ENCODE measurements at places on chromosomes 4 and X.

- DNase-seq: no peak
These were observed 241.5 kb downstream of the COX18 start for GRCh38 chr4:72827968-72828367.

GRCh38 chrX:1852082-1852481 lies 237.2 kb downstream of the ASMT start:
- no peak for DNase-seq

- no peak for DNase-seq
These were observed 573.8 kb downstream of the KCNIP4 start for GRCh38 chr4:21374641-21375368.

DNA sequence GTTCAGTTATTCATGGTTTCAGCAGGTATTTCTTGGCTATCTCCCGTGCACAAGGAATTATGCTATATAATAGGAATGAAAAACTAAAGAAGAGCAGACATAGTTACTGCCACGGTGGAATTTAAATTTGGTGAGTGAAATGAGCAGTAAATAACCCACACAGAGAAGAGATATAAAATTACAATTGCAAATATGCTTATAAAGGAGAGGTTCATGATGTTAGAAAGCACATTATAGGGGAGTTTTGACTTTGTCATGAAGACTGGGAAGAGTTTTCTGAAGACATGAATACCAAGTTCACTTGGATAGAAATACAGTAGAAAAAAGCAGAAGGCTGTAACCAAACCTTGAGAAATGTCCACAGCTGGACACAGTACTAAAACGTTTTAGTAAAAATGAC lies 712.0 kb upstream of the AADAT start:
- no peak for DNase-seq

- no peak for DNase-seq
These were observed 118.4 kb downstream of the AFF1 start for GRCh38 chr4:87053176-87053658.

DNA sequence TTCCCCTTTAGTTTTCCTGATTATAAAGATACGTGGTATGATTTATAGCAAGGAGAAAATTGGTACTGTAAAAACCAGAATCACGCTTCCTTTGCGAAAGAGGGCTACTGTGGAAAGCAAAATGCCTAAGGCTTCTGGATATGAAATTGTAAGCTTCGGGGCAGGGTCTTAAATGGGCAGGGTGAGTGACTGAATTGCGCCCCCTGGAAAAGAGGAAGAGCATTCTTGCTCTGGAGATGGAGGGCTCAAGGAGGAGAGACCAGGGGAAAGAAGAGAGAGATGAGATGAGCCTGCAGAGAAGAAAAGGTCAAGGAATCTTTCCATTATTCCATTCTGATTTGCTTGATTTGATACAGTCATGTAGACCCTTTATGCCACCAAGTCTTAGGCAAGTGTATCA lies 13.1 kb upstream of the ETNPPL start:
- DNase-seq: no peak

GRCh38 chr4:100841911-100842310 lies 324.1 kb upstream of the EMCN start:
- no peak for DNase-seq

DNA sequence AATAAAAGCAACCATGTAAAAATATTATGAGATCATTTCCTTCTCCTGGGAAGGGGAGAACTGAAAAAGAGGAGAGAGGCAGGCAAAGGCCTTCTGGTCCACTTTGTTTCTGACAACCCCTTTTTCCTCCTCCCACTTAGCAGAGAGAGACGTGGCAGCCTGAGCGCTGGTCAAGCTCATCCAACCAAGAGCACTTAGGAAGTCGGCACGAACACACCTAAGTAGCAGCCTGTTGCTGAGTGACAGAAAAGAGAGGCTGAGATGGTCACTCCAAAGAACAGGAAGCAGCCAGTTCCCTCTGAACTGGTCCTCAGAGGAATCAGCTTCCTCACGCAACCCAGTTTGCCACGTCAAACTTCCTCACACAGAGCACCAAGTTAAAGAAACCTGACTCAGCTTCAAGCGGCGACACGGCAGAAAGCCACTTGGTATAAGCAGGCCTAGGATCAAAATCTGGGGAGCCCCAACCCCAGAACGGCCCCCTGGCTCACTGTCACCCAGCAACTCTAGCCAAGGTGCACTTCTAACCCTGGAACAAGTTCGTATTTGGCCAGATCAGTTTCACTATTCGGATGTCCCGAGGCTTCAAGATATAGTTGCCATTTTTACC lies 861 bp downstream of the SEC24D start:
- DNase-seq: peak; percentile 66

DNA sequence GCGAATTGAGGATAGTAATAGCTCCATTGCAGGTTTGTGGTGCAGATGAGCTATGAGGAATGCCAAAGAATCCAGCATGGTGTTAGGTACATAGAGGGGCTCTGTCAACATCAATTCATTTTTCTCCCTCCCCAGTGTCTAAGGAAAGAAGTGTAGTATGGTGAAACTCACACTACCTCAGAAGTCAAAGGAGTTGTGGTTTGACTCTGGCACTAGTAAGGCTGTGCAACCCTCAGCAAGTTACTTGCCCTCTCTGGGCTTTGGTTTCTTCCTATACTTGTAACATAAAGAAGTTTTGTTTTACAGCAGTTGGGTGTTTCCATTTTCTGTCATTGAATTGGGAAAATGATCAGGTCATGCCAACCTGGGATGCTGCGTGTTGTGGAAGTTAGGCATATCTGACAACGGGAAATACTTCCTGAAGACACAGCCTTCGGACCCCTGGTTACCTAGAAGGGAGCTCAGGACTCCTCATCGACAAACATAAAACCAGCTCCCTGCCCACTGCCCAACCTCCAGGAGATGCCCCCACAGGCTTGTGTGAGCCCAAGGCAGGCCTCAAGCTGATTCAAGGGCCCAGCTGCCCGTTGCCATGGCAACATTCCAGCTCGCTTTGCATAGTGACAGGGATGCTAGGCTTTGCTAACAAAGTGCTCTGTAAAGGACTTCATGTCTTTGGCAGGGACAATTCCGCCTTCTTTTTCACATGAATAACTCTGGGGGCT lies 71.4 kb downstream of the RTL5 start:
- peak; percentile 75 for DNase-seq

- DNase-seq: no peak
These were observed 250.7 kb upstream of the ZFP42 start for GRCh38 chr4:187744911-187745310.

DNA sequence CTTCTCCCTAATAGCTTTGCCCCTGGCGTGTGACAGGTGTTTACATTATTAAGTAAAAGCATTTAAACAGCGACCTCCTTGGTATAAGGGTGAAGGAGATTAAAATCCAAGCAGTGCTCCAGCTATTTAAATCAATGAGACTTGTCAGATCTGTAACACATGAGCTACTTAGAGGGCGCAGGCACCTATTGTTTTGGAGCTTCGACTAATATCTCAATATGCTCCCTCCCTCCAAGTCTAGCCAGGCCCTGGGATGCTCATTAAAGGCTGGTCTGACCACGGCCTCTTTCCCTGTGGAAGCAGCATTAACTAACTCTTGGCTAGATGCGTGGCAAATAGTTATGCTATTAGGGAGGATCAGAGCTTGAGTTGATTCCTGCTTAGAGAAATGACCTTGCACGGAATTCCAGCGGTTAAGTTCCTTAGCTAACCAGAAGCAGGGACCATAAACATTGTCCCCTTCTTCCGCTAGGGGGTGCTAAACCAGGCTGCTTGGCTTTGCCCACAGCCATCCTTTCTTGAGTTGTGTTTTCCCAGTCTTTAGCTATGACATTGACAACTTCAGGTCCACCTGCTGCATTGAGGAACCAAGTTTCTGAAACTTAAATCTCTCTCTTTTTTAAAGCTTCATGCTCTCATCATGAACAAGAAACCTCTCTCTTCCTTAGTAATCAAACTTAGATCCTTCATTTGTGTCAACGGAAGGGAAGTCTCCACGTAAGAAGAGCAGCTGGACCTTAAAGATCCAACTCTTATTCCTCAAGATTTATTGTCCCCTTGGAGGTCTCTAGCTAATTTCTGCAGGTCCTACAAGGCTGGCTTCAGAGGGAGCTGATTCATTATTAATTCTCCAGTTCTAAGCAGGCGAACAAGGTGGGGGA lies 80.7 kb upstream of the IGFBP7 start:
- DNase-seq: peak; percentile 6

DNA sequence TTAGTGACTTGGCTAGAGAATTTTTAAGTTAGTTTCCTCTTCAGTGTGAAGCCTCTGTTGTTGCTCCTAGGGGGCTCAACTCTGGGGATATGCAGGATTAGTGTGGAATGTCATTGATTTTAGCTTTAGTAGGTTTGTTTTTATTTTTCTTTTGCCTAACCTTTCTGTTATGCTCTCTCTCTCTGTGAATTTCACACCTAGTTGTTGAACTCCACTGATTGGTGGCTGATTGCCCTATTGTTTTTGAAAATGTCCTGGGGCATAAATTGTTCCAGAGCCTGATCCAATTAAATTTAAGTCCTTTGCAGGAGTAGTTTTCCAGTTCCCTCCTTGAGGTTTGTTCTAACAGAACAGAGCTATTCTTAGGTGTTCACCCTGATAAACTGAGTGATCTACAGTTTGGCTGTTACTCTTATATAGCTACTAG lies 393.3 kb upstream of the CTSO start:
- no peak for DNase-seq

All from SK-N-DZ (cell line).